Caki2 (cell line): ENCODE measurements at places on chromosomes 6 and 20.
A peak's percentile ranks its signal among the peaks of the same experiment; 100 is the strongest.

DNA sequence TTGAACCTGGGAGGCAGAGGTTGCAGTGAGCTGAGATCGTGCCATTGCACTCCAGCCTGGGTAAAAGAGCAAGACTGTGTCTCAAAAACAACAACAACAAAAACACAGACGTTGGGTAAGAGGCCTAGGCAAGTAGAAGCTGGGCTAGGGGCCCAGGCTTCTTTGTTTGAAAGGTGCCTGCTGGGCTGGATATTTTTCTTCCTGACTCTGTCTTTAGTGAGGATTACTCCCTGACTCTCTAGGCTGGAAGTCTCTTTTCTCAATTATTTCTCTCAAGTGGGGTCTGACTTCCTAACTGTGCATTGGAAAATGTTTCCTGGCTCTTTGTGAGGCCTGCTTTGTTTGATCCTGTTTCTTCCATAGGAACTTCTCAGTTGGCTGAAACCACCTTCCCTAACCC lies 76.5 kb upstream of the DTNBP1 start:
- no peak for DNase-seq

DNA sequence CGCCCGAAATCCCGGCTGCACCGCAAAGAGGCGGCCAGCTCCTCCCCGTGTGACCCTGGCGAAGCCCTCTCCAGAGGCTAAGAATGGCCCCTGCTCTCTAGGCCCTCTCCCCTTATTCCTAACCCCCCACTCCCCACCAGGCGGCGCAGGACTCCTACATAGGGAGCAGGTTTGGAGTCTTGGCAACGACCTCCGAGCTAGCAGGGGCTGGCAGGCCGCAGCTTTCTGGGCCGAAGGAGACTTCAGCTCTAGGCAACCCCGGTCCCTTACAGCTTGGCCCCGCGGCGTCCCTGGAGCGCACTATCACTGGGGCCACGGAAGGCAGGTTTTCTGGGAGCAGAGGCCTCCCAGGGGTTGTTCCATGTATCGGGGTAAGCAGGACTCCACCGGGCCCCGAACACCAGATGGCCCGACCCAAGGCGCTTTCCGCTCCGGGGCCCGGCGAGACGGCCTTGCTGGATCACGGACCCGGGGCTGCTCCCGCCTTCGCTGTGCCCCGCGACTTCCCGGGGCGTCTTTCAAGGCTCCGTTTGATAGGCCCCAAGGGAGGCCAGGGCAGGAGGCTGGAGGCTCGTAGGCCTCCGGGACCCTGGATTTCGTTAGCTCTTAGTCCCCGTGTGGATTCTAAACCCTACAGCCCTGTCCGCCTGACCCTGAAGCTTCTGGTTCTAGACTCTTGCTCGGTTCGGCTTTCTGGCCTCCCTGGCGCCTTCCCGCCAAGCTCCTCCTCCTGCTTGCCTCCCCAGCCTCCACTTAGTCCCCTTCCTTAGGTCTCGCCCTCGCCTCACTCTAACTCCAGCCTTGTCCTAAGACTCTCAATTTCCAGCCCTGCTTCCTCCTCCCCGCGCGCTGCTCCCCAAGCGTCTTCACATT lies 1.9 kb downstream of the SLC32A1 start:
- DNase-seq: no peak

DNA sequence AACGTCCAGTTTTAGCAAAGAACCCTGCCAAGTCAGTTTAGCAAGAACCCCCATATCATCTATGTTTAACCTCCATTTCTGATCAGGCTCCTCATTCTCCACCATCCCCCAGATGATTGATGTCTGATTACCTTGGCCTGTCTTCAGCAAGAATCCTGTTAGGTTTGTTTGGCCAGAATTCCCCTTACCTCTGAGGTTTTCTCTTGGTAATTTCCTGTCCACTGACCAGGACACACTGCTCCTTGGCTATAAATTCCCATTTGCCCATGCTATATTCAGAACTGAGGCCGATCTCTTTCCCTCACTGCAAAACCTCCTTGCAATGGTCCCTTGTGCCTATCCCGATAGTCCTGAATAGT lies 27.0 kb downstream of the ZNF311 start:
- DNase-seq: no peak

GRCh38 chr6:81138236-81138635 lies 614.2 kb downstream of the TENT5A start:
- DNase-seq: no peak

- peak; percentile 55 for DNase-seq
These were observed 6.1 kb upstream of the LEMD2 start for GRCh38 chr6:33794910-33795623.

GRCh38 chr20:47489448-47489872 lies 12.2 kb upstream of the NCOA3 start:
- no peak for DNase-seq

DNA sequence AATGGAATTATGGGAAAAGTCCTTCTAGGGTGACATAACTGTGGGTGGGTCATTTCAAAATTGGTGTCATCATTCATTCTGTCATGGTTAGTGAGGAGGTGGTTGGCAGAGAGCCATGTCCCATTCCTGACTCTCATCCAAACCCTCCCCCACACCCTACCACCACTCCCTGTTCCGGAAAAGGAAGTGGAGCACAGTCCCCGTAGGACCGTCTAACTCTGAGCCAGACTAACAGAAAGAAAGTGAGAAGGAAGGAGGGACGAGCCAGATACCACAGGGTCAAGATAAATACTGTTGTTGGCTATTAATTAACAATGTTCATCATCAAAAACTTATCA lies 4.8 kb downstream of the TRIM10 start:
- peak; percentile 82 for DNase-seq

- DNase-seq: no peak
These were observed 165.2 kb downstream of the DLL1 start for GRCh38 chr6:170125456-170126300.

DNA sequence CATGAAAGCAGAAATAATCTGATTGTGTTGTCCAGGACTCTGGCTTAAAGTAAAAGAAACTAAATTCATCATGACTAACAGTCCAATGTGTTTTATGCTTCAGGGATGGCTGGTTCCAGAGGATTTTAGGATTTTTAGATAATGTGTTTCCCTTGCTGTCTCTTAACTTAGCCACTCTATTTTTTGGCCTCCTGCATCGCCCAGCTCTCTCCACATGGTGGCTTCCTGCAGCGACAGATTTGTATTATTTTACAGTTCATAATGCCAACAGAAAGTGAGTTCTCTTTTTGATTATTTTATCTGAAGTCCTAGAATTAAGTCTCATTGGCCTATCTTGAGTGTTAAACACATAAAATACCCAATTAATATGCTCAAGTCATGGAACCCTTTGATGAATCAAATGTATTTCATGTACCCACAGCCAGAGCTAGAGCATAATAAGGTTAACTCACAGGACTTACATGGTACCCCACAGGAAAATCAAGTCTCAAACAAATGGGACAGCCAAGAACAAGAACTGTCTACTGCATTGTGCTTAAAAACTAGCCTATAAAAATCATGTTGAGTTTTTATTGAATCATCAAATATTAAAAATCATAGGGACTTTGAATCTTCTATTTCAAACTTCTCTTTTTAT lies 582.5 kb downstream of the DOK5 start:
- DNase-seq: no peak

DNA sequence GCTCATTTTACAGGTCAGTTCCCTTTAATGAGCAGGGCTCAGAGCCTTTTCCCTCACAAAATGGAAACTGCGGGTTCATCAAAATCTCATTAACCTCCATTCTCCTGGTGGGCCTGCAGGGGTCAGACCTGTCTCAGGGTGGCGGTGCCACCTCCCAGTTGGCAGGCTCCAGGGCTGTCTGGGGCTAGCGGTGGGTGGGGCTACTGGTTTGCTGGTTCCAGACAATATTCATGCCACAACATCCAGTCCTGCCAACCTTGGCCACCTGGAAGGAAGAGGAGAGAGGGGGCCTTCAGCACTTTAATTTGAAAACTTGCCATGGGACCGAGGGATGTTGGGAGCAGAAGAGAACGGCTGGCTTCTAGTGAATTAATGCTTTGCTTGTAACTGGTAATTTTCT lies 41.9 kb upstream of the CTNNBL1 start:
- no peak for DNase-seq

DNA sequence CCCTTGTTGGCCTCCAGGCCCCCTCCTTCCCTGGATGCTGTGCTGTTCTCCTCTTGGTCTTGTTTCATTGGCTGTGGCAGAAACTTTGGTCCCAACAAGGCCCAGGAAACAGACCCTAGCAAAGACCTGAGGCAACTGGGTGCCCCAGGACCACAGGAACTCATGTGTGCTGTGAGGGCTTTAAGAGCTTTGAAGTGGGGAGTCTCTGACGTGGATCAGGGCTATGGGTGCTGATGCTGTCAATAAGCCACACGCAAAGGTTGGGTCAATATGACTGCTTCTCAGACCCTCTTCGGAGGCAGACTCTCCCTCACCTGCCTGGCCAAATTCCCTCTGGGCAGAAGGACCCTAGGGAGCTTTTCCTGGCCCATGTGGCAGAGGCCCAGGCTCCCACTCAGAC lies 91.5 kb upstream of the MLN start:
- no peak for DNase-seq

- DNase-seq: no peak
These were observed 74.2 kb upstream of the PHIP start for GRCh38 chr6:79152269-79152737.

DNA sequence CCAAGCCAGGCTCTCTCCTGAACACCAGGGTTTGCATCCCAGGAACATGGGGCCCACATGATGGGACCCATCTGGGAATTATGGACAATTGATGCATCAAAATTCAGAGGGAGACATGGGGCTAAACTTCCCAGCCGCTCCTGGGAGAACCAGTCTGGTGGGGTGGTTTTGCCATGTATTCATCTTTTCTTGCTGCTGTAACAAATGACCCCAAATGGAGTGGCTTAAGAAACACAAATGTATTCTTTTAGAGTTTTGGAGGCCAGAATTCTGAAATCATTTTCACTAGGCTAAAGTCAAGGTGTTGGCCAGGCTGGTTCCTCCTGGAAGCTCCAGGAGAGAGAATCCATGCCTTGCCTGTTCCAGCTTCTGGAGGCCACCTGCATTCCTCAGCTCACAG lies 6.5 kb downstream of the SLC13A3 start:
- DNase-seq: no peak

DNA sequence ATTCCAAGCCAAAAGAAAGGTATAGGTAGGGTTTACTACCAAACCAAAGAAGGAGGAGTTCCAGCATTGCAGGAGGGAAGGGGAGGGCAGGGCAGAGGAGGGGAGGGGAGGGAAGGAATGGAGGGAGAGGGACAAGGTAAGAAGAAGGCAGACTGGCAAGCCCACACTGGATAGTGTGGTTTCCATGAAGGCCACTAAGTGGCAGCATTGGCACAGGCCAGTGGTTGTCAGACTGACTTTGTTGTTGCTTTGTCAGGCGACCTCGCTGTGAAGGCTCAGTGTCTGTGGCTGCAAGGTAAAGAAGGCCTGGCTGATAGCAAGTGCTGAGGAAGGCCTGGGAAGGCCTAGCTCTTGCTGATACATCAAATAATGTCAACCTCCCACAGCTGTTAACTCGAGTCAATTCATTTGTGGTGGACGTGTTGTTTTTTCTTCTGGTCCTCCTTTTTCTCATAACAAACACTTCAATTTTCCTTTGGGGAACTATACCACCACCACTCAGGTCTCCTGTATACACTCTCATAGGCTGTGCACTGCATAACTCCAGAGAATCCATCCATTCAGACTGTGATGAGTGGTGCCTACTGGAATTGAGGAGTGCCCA lies 7.7 kb upstream of the ZNF334 start:
- peak; percentile 46 for DNase-seq

GRCh38 chr6:33689879-33690278 lies 21.6 kb downstream of the UQCC2 start:
- DNase-seq: no peak

GRCh38 chr6:156776470-156776839 lies 723 bp upstream of the ARID1B start:
- peak; percentile 37 for DNase-seq

DNA sequence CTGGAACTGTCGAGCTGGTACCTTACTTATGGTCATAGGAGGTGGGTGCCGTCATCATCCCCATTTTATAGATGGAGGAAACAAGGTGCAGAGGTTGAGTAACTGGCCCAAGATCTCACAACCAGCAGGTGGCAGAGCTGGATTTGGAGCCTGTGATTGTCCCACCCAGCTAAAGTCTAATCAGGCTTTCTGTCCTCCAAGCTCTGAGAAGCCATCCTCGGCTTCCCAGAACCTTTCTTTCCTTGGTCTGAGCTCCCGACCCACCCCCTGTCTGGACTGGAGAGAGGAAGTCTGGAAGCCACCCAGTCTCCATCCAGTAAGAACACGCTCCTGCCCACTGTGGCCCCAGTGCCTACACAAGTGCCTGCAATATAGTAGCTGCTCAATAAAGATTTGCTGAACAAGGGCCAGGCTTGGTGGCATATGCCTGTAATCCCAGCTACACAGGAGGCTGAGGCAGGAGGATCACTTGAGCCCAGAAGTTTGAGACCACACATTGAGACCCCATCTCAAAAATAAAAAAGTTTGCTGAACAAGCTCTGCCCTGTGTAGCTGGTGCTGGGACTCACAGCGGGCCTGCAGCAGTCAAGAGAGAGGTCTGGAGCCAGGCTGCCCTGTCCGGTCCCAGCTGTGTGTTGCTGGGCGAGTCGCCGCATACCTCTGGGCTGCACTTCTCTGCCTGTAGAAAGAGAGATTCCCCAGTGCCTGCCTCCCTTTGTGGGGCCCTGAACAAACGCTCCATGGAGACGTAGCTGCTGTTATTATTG lies 32.5 kb upstream of the DLGAP4 start:
- DNase-seq: no peak

- DNase-seq: no peak
These were observed 23.9 kb upstream of the VSTM2L start for GRCh38 chr20:37878835-37879599.

DNA sequence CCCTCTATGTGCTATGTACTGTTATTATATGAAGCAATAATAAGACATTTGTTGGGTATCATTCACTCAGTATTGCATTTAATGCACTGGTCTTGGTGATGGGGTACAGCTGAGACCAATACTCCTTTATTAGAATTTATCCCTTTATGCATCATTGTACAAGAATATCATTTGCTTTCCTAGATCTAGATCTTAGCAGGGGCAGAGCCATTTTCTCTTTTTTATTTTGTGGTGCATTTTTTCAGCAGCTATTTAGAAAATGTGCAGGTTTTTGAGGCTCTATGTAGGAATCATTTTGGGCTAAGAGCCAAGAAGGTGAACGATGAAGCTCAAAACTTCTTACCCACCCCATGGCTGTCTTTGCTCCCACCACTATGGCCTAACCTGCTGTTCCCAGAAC lies 114.2 kb downstream of the OR2B2 start:
- DNase-seq: no peak

DNA sequence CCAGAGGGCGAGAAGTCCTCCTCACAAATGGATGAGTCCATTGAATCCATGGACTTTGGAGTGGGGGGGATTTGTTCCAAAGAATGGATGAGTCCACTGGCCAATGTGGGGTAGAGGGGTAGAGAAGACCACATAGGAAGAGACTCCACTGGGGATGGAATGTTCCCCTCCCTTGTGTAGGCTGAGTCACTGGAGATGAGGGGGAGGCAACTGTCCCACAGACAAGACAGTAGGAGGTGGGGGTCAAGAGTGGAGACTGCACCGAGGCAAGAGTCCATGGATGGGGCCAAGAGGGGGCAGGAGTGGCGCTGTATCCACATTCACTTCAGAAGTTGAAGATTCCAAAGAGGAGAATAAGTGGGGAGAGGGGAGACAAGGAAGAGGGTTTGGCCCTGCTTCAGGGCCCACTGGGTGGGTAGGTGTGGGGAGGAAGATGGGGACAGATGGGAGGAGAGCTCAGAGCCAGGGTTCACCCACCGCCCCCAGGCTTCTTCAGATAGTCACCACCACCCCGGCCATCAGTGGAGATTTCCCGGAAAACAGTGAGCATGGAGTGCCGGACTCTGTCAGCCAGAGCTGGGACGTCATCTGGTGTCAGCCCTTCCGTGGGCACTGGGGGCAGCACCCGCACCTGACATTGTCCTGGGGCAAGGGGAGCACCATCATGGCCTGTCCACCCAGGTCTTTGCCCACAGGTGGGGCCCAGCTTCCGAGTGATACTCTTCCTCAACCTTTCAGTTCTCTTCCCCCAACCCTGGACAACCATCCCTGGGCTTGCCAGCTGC lies 4.6 kb downstream of the EGFL8 start:
- no peak for DNase-seq
